ENCODE measurements at places on chromosomes 16 and 17. TPM values are rescaled to one million over a fixed set of nuclear protein-coding genes. Genes with fewer than 3 reads are reported as not detected.
A peak's percentile ranks its signal among the peaks of the same experiment; 100 is the strongest.

DNA sequence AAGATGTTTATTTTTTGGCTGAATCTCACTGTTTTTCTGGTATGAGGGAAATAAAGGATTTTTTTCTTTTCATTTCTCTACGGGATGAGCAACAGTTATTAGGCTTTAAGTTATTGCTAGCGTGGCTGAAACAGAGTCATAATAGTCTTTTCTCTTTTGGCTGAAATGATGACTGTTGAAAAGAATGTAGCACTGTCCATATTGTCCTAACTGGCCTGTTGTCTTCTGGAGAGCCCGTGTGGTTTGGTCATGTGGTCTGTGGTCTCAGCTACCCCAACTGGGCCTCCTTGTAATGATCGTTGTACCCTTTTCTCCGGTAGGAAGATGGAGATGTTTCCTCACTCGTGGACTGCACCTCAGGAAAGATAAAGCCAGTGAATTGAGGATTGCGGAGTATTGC lies 36.6 kb downstream of the EPN2 start:
- DNase-seq, result no peak

SRL gene
- total RNA-seq, result 0.45 TPM

DNA sequence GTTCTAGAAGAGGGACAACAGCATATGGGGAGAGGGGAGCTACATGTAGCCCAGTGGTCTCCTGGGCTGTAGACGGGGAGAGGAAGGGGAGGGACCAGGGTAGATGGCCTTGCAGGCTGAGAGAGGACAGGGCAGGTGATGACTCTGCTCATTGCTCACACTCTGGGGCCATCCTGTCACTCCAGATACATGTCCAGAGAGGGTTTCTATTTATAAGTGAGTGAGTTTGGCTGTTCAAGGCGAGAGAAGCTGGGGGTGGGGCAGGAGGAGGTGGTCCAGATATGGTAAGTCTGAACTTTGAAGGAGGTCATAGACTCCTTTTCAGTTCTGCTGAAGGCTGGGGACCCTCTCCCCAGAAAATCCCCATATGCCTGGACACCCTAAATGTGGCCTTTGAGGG lies 22.2 kb downstream of the CACNA1G start:
- no peak for DNase-seq

TNP2 gene
- total RNA-seq, result not detected

- DNase-seq, result peak; percentile 3
Measured at GRCh38 chr17:64420143-64420670, 28.7 kb upstream of the MILR1 start.

DNA sequence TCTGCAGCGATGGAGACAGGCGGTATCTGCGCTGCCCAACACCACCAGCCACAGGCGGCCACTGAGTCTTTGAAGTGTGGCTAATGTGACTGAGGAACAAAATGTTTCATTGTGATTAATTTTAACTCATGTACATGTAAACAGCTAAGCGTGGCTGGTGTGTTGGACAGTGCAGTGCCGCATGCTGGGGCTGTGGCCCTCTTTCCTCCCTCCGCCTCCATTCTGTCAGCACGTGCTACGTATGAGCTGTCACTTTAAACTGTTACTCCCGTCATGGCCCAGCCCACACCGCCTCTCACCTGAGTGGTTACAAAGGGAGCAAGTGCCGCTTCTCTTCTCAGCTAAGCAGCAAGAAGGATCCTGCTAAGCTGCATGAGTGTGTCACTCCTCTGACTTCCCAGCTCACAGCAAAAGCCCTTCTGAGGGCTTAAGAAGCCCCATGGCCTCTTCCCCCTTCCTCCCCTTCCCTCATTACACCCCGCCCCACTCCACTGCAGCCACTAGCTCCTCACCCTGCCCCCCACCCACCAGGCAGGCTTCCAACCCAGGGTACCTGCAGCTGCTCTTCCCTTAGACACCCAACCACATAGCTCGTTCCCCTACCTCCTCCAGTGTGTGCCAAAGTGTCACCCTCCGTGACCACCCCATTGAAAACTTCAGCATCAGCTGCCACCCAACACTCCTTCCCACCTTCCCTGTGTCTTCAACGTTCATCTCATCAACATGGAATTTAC lies 15.0 kb downstream of the HASPIN start:
- no peak for DNase-seq

DNA sequence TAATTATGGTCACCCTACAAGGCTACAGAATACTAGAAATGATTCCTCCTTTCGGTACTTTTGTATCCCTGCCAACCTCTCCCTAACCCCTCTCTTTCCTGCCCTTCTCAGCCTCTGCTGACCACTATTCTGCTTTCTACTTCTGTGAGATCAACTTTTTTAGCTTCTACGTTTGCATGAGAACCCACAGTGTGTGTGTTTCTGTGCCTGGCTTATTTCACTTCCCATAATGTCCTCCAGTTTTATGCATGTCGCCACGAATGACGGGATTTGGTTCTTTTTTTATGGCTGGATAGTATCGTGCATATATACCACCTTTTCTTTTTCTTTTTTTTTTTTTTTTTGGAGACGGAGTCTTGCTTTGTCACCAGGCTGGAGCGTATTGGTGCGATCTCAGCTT lies 92.1 kb downstream of the RAP1GAP2 start:
- no peak for DNase-seq

GRCh38 chr16:275786-276232 lies at the start of gene RGS11:
Gene RGS11, minus strand, starts transcription at chr16:275944. Its CDS starts 33 bp downstream, at chr16:275911.
- no peak for DNase-seq

- no peak for DNase-seq
Measured at GRCh38 chr17:57995076-57995956, 7.3 kb upstream of the VEZF1 start.

DNA sequence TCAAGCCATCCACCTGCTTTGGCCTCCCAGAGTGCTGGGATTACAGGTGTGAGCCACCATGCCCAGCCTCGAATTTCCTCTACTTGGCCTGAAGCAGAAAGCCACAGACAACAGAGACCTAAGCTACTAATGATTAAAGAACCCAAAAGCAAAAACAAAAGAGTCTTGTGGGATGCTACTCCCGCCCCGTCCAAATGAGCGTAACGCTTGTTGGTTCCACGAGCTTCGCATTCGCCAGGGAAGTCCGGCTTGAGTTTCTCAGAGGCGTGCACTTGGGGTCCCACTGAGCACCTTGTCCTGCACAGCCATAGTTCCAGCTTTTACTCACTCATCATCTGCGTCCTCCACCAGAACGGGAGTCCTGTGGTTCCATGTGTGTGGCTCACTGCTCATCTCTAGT lies 16.0 kb downstream of the CEP295NL start:
- no peak for DNase-seq

- DNase-seq, result no peak
Measured at GRCh38 chr16:86554599-86554916, 477 bp downstream of the MTHFSD start.

- no peak for DNase-seq
Measured at GRCh38 chr17:39929646-39930407, 2.3 kb downstream of the LRRC3C start.

ABCC12 gene
- not detected for total RNA-seq

CD300H gene
- not detected for total RNA-seq

GRCh38 chr16:35391328-35391727 lies 1931.9 kb downstream of the TP53TG3F start:
- no peak for DNase-seq

DNA sequence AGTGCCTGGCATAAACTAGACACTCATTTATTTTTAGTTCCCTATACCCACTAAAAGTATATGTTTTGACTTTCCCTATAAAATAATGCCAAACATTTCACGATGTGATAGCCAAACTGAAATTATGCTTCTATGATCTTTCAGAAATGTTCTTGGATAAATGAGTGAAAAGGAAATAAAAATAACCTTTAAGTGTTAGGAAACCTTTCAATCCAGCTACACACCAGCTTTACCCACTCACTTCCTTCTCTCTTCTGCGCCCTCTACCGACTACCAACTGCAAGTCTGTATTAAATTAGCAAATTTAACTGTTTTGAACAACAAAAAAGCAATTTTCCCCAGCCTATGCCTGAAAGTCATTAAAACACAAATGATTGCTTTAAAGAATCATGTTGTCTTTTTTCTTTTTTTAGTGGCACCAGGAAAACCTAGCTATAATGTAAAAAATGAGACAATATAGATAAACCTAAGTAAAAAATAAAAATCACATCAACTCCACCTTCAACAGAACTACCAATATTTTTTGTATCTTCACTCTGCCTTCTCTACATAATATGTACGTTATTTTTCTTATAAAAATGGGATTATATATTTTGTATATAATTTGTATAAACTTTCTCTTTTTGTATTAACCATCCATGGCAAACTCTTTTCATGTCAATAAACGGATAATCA lies 13.2 kb upstream of the TMEM100 start:
- no peak for DNase-seq

DNA sequence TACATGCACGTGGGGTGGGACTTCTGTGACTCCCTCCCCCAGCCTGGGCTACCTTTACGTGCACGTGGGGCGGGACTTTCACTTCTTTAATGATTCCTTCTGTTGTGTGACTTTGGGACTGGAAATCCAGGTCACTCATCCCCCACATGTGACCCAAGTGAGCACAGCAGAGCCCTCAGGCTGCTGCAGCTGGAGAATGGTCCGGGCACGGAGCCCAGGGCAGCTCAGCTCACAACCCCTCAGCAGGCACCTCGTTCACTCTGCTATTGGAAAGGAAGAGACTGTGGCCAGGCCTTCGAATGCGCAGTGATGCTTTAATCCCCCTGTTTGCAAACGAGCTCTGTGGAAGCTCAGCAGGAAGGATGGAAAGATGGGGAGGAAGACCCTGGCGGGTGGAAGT lies 14.7 kb downstream of the DBNDD1 start:
- no peak for DNase-seq

GRCh38 chr16:82598771-82599170 lies 28.0 kb upstream of the CDH13 start:
- DNase-seq, result no peak

- DNase-seq, result no peak
Measured at GRCh38 chr17:66098040-66098439, 93.9 kb downstream of the CEP112 start.

ERAL1 gene
- total RNA-seq, result 26.3 TPM

OTOP3 gene
- total RNA-seq, result not detected

SOST gene
- not detected for total RNA-seq

GRCh38 chr16:86664522-86665318 lies 86.4 kb downstream of the FOXL1 start:
- no peak for DNase-seq

Data from mesenteric fat pad (tissue), 1 donor.